ENCODE measurements at places on chromosomes 5 and 9. TPM values are rescaled to one million over a fixed set of nuclear protein-coding genes. Genes with fewer than 3 reads are reported as not detected.
A peak's percentile ranks its signal among the peaks of the same experiment; 100 is the strongest.

DNA sequence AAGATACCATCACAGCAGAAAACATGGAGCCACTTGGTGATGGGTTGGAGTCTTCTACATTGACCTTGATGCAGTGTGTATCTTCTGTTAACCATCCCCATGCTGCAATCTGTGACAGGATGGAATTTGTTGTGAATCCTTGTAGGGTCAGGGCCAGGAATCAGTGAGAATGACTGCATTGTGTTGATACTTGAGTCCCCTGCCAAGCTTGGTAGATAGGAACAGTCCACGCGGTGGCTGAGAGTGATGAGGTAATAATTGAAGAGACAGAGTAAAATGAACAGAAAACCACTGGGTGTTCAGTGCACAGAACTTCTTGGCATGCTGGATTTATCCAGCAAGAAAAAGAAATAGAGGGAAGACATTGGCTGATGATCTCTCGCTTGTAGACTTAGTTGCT, 217.5 kb downstream of the MAN2A1 start:
- no peak for DNase-seq

Gene LEAP2
- total RNA-seq, result 0.14 TPM

DNA sequence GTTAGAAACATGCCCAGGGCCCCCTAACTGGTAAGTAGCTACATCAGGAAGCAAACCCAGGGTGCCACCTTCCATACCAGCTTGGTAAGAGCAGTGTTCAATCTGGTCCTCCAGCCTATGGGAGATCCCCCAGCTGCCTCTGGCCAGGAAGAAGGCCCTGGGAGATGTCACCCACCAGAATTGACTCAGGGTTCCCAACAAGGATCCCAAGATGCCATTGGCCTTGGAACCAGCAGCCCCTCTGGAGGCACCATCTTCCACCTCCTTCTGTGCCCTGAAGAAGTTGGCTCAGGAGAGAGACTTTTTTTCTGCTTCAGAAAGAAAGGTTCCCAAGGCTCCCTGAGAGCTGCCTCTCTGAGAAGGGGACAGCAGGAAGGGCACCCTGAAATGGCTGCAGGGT, 56.6 kb upstream of the IL17B start:
- no peak for DNase-seq

GRCh38 chr9:124813041-124813440, 36.1 kb downstream of the OLFML2A start:
- no peak for DNase-seq

DNA sequence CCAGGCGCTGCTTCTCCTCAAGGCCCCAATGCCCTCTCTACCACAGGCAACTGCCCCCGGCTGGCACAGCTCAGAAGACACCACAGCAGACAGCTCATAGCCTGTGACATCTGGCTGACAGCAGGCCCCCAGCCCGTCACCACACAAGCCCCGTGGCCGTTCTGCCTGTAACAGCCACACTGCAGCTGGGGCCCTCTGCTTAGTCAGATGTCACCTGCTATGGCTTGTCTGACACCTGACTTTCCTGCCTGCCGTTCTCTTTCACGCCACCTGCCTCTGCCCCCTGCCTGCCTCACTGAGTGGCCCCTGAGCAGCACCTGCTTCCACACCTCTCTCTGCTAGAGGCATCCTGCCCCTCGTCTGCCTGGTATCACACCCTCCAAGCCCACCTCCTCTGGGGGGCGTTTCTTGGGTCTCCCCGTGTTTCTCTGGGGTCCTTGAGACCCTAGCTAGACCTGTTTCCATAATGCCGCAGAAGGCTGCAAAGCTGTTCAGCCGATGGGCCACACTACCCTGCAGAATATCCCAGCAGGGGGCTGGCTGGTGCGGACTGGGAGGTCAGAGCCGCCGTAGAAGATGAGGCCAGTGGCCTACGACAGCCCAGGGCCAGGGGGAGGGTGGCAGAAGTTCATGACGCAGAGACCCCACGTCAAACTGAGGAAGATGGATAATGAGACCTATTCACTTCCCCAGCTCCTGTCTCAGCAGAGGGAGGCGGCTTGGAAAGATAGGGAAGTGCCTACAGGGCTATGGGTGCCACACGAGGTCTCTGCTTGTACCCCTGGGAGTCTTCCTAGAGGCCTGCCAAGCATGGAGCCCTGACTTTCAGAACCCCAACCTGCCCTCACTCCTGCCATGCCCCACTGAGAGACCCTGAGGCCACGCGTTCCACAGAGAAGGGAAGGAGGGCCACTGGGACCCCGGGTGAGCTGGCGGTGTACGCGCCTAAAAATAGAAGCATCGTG, 95.1 kb downstream of the ZNF354C start:
- no peak for DNase-seq

DNA sequence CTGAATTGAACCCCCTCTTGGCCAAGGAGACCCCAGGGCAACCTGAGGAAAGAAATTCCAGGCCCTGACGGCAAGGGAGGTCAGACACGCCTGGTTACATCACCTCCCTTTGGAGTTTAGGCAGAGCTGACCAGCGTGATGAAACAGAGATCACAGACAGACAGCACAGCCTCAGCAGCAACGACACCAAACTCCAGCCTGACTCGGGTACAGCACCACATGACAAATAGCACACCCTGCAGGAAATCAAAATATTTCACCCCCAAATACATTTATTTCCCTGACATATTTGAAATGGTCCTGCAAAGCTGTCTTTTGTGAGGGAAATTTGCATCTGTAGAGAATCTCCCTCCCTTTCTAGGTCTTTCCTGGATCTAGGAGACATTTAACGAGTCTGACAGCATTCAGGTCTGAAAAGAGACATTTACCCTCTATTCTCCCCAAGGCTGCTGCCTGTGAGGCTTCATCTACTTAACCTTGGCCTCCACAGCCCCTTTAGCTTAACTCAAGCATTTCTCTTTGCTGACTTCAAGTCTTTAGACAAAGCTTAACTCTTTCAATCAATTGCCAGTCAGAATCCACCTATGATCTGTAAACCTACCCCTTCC, 2.6 kb downstream of the QSOX2 start:
- no peak for DNase-seq

DNA sequence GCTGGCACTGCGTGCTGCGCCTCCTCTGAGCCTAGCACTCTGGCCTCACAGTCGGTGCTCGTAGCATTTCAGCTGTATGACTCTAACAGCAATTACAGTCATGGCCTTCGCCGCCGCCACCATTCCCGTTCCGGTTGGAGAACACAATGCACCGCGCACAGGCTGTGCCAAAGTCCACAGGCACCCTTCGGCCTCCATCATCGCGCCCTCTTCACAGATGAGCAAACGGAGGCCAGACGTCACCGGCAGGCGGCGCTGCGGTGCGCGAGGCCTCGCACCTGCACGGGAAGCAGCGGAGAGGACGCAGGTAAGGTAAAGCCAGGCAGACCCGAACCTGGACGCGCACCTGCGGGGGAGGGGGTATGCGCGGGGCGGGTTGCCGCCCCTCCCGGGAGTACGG, 128.9 kb downstream of the BARX1 start:
- DNase-seq, result peak; percentile 29

Gene BAAT
- total RNA-seq, result not detected

- DNase-seq, result no peak
Measured at GRCh38 chr9:120418315-120418714, 161.7 kb downstream of the CDK5RAP2 start.

Gene ABHD17B
- total RNA-seq, result 33.7 TPM

- DNase-seq, result no peak
Measured at GRCh38 chr9:31321256-31321655, 1063.2 kb upstream of the ACO1 start.

Gene INSL4
- not detected for total RNA-seq

GRCh38 chr5:159582756-159583541, 252.7 kb upstream of the IL12B start:
- no peak for DNase-seq

DNA sequence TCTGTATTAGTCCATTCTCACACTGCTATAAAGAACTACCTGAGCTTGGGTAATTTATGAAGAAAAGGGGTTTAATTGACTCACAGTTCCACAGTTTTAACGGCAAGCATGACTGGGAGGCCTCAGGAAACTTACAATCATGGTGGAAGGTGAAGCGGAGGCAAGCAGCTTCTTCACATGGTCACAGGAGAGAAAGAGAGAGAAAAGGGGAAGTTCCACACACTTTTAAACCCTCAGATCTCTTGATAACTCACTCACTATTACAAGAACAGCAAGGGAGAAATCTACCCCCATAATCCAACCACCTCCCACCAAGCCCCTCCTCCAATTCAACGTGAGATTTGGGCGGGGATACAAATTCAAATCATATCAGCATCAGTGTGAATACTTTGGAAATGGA, 133.4 kb upstream of the SLC30A5 start:
- no peak for DNase-seq

DNA sequence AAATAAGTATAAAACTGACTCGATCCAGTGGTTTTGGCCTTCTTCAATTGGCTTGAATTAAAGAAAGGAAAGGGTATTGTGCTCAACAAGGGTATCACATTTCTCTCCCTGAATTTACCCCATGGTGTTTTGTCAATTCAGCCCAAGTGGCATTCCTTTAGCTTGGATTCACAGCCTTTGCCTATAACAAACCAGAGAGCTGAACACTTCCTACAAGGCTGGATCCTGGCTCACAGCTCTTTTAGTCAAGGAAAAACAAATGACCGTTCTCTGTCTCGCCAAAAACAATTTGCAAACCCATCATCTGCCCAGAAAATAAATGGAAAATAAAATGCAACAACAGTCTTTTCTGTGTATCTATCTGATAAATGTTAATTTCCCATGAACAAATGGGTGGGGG, 5.7 kb downstream of the ZNF366 start:
- DNase-seq, result no peak

GRCh38 chr9:94779693-94780290, 53.3 kb downstream of the AOPEP start:
- no peak for DNase-seq

DNA sequence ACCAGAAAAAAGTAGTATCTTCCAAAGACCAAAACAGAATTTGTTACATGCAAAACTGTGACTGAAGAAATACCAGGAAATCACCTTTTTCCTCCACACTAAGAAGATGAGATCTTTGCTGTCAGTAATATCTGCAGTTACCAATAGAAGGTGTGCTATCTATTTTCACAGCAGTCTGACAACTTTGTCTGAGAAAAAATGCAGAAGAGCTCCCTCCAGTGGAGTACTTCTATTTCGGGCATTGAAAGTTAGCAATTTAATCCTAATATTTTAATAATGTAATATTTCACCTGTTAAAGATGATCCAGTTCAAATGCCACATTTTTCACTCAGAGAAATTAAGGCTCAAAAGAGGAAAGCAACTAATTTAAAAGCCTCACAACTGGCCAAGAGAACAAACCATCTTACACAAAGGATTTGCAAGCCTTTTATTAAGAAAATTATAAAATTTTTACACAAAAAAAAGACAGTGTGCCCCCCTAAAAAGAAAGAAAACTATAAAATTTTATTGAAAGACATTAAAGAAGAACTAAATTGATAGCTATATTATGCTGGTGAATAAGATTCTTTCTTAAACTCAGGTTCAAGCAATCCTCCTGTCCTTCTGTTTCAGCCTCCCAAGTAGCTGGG, 50.6 kb downstream of the DEPDC1B start:
- DNase-seq, result no peak

Gene C9orf153
- total RNA-seq, result 0.58 TPM

DNA sequence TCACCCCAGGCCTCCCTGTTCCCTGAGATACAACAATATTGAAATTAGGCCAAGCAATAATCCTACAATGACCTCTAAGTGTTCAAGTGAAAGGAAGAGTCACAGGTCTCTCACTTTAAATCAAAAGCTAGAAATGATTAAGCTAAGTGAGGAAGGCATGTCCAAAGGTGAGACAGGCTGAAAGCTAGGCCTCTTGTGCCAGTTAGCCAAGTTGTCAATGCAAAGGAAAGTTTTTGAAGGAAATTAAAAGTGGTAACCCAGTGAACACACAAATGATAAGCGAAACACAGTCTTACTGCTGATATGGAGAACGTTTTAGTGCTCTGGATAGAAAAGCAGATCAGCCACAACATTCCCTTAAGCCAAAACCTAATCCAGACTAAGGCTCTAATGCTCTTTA, 39.8 kb downstream of the PTAR1 start:
- no peak for DNase-seq

Gene MLLT3
- total RNA-seq, result 44.5 TPM

GRCh38 chr5:58922461-58923171, 339.7 kb downstream of the RAB3C start:
- no peak for DNase-seq

Gene WDR38
- not detected for total RNA-seq

DNA sequence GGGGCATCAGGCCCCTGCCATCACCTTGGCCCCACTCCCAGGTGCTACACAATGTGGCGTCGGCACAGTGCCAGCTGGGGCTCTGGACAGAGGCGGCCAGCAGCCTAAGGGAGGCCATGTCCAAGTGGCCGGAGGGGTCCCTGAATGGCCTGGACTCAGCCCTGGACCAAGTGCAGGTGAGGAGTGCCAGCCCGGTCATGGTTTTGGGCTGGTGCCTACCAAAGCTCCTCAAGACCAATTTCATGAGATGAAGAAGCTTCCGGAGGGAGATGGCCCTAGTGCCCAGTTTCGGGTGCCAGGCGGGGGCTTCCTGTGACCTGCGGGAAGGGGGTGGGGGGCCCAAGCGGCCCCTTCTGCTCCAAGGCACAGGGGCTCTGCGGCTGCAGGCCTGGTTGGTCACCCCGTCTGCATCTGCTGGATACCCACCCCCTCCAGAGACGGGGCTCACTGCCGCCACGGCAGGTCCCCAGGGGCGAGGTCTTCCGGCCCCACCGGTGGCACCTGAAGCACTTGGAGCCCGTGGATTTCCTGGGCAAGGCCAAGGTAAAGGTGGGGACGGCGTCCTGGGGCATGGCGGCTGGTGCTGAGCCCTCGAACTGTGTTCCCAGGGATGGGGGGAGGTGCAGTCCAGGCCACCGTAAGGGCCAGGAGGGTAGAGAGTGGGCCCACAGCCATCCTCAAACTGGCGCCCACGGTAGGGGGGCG, 5.8 kb downstream of the NOXA1 start:
- DNase-seq, result no peak

DNA sequence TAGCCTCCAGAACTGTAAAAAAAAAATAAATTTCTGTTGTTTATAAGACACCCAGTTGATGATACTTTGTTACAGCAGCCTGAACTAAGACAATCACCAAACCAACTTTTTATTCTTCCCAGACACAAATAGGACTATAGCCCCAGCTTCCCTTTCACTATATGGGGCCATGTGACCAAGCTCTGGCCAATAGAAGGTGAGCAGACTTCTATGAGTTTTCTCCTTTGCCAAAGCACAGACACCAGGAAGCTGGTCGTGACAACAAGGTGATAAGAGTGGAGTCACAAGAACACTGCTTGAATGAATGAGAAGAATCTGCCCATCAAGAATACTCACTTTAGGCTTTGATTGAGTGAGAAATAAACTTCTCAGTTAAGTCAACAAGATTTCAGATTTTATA, 217.7 kb downstream of the DEPDC1B start:
- DNase-seq, result no peak

Gene SMIM33
- not detected for total RNA-seq

DNA sequence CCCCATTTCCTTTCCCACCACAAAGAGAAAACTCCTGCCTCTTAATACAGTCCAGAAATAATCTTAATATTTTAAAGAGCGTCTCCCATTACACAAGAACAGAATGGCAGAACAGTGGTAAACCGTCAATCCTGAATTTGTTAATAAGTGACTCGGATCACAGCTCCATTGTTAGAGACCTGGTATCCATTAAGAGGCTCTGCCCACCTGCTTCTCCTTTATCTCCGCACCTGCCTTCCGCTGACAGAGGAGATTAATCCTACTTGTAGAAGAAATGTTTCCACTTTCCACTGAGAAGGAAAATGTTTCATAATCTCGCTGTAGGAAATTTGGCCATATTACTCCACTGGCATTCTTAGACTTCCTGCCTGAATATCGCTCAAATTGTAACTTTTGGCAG, 1493.2 kb downstream of the MAT2B start:
- DNase-seq, result no peak

- no peak for DNase-seq
Measured at GRCh38 chr5:138264183-138264582, 10.2 kb downstream of the GFRA3 start.

All from CD8-positive, alpha-beta T cell (primary cell).